ENCODE measurements at places on chromosomes 7 and 10. TPM values are rescaled to one million over a fixed set of nuclear protein-coding genes. Genes with fewer than 3 reads are reported as not detected.

Gene ANKRD2
- polyA plus RNA-seq, result 450 TPM

Gene LEP
- 0.34 TPM for polyA plus RNA-seq

Gene NEUROG3
- not detected for polyA plus RNA-seq

Gene TRIM50
- polyA plus RNA-seq, result 0.15 TPM

Gene LRIT1
- not detected for polyA plus RNA-seq

Gene SLC26A5
- not detected for polyA plus RNA-seq

Data from heart left ventricle (tissue), 16 donors.